ENCODE measurements at places on chromosomes 1 and 21.

- DNase-seq = peak; percentile 25
Observed at GRCh38 chr1:43531906-43532584, 1.4 kb downstream of the PTPRF start.

- DNase-seq = no peak
Observed at GRCh38 chr1:96374076-96374762, 347.4 kb upstream of the PTBP2 start.

- DNase-seq = no peak
Observed at GRCh38 chr21:36325373-36326010, 5.5 kb downstream of the MORC3 start.

- DNase-seq = no peak
Observed at GRCh38 chr1:151885479-151885878, 23.8 kb downstream of the THEM4 start.

DNA sequence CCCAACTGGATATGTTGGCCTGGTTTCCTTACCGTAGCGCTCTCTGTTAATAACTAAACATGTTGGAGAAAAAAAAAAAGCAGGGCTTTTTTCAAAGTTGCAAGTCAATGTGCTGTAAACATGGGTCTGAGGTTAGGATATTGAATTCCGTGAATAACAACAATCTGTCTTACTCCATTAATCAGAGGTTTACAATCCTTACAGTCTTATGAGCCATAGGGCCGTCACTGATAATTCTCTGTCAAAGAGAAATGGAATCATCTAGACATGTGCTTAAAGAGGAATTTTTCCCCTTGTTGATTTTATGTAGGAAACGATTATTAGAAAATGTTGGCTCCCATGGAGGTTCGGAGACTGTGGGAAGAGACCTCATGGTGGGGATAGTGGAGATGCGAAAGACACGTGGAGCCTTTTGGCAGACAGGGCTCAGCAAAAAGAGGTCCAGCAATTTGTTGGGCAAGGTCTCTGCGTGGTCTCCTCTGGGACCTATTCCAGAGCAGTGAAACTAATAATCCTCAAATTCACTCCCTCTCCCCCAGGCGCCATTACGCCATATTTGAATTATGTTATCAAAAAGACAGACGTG lies 83.5 kb upstream of the CLDN14 start:
- DNase-seq = no peak

- no peak for DNase-seq
Observed at GRCh38 chr1:207648334-207649209, 3.6 kb downstream of the CR1L start.

DNA sequence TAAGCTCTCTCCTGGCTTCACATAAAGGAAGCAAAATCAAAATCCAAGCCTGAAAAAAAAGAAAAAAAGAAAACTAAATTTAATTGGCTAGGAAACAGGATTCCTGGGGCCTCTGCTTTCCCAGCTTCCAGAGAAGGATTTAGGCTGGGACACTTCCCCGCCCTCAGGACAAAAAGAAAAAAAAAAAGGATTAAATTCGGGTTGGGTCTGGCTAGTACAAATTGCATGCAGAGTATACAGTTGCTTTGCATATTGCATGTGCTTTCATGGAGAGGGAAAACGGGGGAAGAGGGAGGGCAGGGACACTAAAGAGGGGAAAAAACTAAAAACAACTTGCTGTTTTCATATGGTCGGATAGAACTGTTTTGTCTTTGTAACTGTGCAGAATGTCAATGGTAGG lies 42.7 kb downstream of the OLIG1 start:
- DNase-seq = no peak

DNA sequence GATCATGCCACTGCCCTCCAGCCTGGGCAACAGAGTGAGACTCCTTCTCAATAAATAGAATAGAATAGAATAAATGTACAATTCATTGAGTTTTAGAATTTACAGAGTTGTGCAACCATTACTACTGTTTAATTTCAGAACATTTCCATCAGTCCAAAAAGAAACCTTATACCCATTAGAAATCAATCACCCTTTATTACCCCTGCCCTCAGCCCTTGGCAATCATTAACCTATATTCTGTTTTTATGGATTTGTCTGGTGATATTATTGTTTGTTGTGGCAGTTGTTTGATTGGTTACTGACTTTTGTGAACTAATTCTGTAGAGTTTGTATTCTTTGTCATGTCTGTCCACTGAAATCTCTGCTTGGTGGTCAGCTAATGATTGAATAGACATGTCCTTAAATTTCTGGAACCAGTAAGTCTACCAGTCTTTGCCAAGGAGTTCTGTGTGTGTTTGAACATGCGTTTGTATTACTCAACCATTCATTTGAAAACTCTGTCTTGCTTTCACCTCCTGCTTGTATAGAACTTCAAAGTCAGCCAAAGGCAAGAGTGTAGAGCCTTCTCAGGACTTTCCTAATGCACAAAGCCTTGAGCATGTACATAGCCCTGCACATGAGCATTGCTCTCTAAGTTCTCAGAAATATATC lies 208.8 kb downstream of the GPR52 start:
- DNase-seq = no peak

GRCh38 chr1:88610687-88611086 lies 73.4 kb upstream of the PKN2 start:
- no peak for DNase-seq

DNA sequence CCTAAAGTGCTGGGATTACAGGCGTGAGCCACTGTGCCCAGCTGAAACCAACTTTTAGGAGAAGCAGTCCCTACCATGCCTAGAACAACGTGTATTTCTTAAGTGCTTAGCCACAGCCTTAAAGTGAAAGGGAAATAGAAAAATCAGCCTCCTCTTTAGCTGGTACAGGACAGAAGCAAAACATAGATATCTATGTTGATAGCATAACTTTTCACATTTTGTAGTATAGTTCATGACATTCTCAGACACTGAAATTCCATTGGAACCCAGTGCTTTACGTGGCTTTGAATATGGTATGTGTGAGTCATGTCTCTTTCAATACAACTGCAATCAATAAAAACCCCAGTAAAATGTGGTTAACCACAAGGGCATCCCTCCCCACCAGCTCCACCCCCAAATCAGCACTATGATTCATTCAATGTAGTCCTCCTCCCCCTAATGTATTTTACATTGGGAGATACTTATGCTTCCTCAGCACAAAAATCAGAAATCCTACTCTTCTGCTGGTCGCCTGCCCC lies 32.1 kb downstream of the TGFB2 start:
- DNase-seq = no peak

DNA sequence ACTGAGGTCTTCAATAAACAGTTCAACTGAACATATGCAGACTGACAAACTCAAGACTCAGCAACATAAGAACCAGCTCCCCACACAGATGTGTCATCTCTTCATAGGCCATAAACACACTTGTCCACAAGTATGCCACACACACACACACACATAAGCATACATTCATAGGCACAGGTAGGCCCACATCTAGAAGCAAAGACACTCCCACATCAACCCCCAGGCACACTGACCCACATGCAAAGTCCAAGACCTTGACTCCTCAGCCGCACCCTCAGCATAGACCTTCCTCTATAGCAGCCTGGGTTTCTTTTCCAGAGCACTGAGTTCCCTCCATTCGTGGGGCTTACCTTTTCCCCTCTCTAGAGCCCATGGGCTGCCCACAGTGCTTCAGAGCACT lies 1.4 kb downstream of the LAD1 start:
- no peak for DNase-seq

- peak; percentile 16 for DNase-seq
Observed at GRCh38 chr1:5748286-5749225, 243.7 kb downstream of the NPHP4 start.

GRCh38 chr1:30411206-30411605 lies 312.2 kb downstream of the MATN1 start:
- no peak for DNase-seq

DNA sequence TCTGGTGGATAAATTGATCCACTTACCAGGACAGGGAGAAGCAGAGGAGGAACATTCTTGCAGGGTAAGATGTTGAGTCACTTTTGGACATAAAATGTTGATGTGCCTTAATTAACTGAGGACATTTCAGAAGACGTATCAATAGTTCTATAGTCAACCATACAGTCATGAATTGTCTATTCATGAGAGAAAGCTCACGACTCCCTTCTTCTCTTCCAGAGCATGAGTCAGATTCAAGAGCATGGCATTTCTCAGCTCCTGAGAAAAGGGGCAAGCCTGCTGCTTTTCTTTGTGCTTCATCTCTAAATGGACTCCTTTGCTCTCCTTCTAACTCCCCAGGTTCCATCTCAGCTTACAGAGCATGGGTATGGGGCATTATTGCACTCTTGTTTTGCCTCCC lies 55.7 kb downstream of the ADGRL4 start:
- no peak for DNase-seq
